ENCODE measurements at places on chromosomes 3 and 15.

GRCh38 chr15:27623560-27624305 lies 475.4 kb downstream of the OCA2 start:
- DNase-seq: no peak

DNA sequence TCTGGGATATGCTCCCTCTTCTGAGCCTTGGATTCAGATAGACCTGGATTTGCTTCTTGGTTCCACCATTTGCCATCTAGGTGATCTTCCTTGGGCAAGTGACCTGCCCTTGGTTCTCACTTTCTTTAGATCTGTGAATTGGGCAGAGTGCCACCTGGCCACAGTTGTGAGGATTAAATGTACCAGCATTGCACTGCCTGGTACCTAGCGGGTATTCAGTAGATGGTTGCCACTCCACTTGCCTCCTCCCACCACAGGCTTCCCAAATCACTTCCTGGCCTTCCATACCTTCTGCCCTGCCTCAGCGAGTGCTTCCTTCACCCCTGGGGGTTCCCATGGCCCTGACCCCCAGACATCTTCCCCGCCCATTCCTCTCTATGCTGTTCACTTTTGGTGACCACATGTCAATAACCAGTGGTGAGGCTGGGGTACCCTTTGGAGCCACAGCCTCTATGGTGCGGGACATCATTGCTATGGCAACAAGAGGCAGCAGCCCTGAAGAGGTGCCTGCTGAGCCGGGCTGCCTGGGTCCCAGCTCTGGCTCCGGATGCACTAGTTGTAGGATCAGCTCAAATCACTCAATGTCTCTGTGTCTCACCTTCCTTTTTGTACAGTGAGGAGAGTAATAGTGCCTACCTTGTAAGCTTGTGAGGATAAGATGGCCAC lies 40.5 kb downstream of the CMTM7 start:
- no peak for DNase-seq

DNA sequence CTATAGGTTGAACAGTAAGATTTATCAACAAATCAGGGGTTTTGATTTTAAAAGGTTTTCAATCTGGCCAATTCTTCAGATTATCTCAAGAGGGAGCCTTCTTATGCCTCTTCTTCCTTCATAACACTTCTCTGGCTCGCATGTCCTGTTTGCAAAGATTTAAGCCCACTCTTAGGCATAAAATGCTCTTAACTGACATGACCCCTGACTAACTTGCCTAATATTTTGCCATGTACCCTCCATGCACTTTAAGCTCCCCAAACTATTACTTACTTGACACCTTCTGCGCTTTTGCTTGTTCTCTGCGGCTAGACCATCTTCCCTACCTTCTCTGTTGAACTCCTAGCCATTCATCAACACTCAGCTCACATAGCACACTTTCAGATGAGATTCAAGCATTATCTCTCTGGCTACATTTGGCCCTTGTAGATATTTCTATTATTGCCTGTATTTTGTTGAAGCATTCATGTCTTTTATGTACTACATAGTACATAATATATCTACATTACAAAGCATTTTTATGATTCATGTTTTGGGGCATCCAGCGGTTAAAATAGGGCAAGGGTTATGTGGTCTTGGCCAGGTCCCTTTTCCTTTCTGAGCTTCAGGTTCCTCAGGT lies 1.0 kb upstream of the ARIH1 start:
- peak; percentile 14 for DNase-seq

DNA sequence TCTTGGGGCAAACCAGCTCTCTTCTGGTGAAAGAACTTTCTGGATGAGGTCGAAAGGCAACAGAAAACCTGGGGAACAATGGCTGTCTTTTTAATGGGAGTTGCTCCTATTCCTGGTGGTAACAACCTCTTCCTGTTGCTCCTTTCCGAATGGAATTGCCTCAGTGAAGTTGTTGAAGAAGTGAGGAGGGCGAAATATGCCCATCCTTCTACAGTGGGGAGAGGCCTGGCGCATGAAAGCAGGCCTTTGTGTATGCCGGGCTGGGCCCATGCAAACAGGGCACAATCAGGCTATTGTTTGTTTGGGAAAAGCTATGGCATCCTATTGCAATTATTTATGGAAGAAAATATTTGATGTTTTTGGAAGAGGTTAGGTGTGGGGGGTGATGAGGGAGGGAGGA lies 166.9 kb downstream of the IGF1R start:
- DNase-seq: no peak

DNA sequence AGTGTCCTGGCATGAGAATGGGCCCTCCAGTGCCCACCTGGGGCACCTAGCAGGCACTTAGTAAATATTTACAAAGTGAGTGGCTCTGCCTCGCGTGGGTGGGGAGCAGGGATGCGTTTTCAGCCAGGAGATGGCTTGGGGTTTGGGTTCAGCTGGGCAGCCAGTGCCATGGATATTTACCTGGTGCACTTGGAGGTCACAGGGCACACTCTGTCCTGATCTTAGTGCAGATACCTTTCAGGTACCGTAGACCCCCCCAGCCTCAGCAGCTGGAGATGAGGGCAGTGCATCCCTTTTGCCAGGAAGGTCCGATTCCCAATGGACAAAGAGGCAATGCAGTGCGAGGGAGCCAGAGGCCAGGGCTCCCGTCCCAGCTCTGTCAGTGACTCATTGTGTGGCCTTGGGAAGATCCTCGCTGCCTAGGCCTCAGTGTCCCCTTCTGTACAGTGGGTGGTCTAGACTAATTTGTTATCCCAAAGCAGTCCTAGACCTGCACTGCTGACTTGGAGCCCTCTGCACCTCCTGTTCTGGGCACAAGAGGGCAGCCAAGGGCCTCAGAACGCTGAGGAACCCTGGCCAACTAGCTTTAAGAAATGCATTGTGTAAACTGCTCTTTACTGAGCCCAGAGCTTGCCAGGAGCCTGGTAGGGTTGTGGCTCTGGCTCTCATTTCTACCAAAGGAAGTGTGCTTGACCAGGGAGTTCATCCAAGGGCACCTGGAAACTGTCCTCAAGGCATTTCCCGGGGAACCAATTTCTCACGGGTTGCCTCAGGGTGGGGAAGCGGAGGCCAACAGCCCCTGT lies 16.0 kb downstream of the HDAC11 start:
- DNase-seq: peak; percentile 80

GRCh38 chr3:14885307-14885706 lies 62.1 kb upstream of the NR2C2 start:
- no peak for DNase-seq

GRCh38 chr3:50226888-50227389 lies 9.1 kb upstream of the GNAI2 start:
- no peak for DNase-seq
